ENCODE measurements at places on chromosomes 3 and 15.

DNA sequence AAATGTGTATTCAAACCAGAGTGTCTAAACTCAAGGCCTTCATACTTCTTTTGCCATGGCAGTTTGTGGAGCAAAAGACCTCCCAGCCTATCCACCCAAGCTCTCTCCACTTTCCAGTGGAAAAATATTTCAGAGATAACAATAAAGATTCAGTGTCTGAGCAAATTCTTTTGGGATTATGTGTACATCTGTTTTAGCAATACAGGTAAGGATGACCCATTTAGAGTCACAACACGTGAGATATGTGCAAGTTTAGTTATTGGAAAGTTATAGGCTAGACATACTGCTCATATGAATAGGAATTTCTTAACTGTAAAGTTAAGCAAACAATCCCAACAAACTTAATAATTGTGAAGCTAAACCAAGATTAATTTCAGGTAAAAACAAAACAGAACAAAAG lies 174.5 kb upstream of the LRIG1 start:
- DNase-seq = no peak

GRCh38 chr15:32029409-32029861 lies 880 bp upstream of the CHRNA7 start:
- DNase-seq = no peak

DNA sequence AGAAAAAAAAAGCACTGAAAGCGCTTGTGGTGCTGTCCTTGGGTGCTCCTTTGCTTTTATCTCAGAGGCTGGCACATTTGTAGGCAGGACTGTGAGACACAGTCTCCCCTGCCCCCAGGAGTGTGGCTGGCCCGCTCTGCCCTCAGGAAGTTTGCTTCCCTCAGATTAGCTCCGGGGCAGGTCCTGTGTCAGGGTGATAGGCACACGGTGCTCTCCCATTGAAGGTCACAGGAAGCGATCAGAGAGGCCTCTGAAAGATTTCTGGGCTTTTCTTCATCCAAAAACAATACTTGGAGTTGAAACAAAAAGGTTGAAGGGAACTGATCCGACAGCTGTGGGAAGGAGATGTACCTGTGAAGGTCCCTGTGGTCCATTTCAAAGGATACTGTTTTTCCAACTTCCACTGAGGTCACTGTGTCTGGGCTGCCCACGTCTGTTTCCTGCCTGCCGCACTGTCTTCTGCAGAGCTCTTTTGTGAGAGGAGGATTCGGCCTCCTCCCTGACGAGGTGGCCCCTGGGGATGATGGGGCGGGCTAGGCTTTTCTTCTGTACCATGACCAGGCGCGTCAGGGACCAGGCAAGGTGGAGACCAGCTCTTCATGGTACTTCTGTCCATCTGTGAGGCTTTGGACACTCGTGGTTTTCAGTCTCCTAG lies 330.5 kb upstream of the CTDSPL start:
- DNase-seq = no peak

DNA sequence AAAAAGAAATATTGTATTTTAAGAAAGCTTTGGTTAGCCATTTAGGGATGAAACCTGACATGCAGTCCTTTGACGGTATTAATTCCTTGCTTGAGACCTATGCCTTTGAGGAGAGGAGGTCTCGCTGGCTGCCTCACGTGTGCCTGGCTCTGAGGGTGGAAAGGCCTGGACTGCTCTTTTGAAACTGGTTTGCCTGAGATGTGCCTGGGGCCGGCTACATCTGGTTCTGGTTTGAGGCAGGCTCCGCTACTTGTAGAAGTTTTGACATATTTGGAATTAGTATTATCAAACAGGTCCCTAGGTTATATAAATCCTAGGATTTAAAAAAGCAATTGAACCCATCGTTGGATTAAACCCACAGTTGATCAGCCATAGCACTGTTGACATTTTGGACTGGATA lies 6.5 kb downstream of the NISCH start:
- DNase-seq = no peak

DNA sequence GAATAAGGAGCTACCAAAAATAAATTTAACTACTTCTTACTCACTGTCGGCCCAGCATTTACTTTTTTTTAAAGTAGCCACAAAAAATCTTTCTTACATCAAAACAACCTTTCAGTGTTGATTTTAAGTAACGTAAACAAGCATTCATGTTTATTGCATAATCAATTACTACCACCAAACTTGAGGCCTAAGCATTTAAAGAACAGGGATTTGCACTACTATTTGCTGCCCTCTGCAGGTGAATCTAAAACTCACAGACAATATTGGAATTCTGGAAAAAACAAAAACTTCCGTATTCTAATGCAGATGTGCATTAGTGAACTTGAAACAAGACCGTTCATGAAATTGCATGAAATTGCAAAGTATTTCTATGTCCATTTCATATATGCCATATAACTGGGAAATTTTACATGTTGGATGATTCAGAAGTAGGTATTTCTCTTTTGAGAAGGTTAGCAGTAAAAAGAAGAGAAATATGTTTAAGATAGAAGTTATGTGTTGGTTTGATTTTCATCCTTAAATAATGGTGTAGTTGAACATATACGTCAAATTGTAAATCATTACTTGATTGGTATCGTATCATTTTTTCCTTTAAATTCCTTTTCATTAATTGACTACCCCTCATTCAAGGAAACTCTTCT lies 55.6 kb downstream of the CGGBP1 start:
- no peak for DNase-seq

- no peak for DNase-seq
Observed at GRCh38 chr3:185172086-185173049, 19.5 kb upstream of the C3orf70 start.

- no peak for DNase-seq
Observed at GRCh38 chr3:32571192-32571485, 481 bp upstream of the DYNC1LI1 start.

GRCh38 chr15:85120351-85121113 lies 138.9 kb downstream of the PDE8A start:
- no peak for DNase-seq
